Calu3 (cell line): ENCODE measurements at places on chromosomes 5 and 9. TPM values are rescaled to one million over a fixed set of nuclear protein-coding genes. Genes with fewer than 3 reads are reported as not detected.

LCN15 gene
- total RNA-seq, result not detected in 2 replicates

NMUR2 gene
- 93.2 and 178 TPM in 2 replicates for total RNA-seq

TAS2R1 gene
- total RNA-seq, result not detected in 2 replicates

EIF4E1B gene
- not detected in 2 replicates for total RNA-seq

ENG gene
- 0.32 TPM in 1 of 2 replicates, not detected in the other for total RNA-seq

C5orf58 gene
- not detected in 2 replicates for total RNA-seq

RELL2 gene
- 12.5 and 12.6 TPM in 2 replicates for total RNA-seq

IQGAP2 gene
- 13.4 and 25.0 TPM in 2 replicates for total RNA-seq

PPIP5K2 gene
- 51.7 and 67.2 TPM in 2 replicates for total RNA-seq

STOM gene
- total RNA-seq, result 25.2 and 25.5 TPM in 2 replicates

IL13 gene
- not detected in 2 replicates for total RNA-seq

CDKN2B gene
- 30.4 and 35.2 TPM in 2 replicates for total RNA-seq

DNA sequence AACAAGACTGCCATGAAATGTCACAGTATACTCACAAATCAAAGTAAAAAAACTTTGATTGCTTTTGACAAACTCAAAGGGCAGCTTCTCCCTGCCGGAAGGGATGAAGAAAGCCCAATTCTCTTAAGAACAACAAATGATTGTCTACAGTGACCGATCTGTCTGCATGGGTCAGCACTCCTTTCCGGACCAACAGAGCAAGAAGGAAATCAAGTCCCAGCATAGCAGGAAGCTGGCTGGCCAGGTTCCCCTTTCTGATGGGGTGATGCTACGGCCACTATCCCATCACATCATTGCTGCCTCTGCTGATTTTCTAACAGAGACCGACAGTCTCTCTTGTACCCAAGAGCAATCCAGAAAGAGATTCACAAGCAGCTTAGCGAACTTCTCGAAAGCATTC lies 692 bp downstream of the C1QTNF3 start:
- no peaks in the 10 kb centered on the region for H3K4me1 ChIP-seq
- no peak overlapping the region for H3K4me3 ChIP-seq
- no peaks in the 10 kb centered on the region for H3K36me3 ChIP-seq
- H3K27me3 ChIP-seq, result no peaks in the 10 kb centered on the region
- no peak overlapping the region for H3K27ac ChIP-seq
- no peak for DNase-seq

- no peaks in the 10 kb centered on the region for H3K27me3 ChIP-seq
- H3K4me1 ChIP-seq, result no peaks in the 10 kb centered on the region
- H3K36me3 ChIP-seq, result no peaks in the 10 kb centered on the region
- no peak overlapping the region for H3K4me3 ChIP-seq
- no peak for DNase-seq
Measured at GRCh38 chr5:10573487-10574145, 9.7 kb downstream of the ANKRD33B start.

GRCh38 chr5:149757197-149757947 lies 27.3 kb downstream of the PPARGC1B start:
- no peaks in the 10 kb centered on the region for H3K27me3 ChIP-seq
- H3K36me3 ChIP-seq, result no peaks in the 10 kb centered on the region
- peaks cover 22% of the 10 kb centered on the region for H3K4me1 ChIP-seq
- DNase-seq, result no peak
- no peak overlapping the region for H3K27ac ChIP-seq
- H3K4me3 ChIP-seq, result no peak overlapping the region

DNA sequence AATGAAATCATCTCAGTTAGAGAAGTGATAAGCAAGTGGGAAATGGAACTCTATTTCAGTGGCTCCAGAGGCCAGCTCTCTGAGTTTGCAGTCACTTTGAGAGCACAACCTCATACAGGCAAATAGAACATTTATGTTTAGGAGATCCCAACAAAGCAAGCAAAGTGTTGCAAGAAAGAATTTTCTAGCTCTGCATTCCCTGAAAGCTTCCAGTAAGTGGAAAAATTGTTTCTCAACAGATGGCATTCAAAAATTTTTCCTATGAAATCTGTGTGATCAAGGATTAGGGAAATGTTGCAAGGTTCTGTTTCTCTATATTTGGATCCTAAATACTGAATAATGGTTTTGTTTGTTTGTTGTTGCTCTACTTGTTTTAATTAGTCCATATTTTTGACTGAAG lies 764.2 kb upstream of the ZNF608 start:
- DNase-seq, result no peak
- no peak overlapping the region for H3K27ac ChIP-seq
- H3K4me3 ChIP-seq, result no peak overlapping the region
- H3K27me3 ChIP-seq, result no peaks in the 10 kb centered on the region

DNA sequence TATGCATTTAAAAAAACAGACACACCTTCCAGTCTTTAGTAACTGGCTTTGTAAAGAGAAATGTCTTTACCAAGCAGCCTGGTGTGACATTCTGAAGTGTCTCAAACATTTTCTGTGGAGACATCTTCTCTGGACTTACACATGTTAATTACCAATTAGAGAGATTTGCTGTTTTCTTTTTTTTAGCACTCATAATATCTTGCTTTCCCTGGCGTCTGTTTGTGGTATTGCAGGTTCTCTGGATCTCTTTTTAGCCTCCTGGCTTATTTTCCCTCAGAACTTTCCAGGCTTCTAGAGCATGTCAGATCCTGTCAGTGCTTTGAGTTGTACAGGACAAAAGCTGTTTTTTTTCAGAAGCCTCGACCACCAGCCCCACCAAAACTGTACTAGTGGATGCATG lies 92.5 kb downstream of the MSX2 start:
- DNase-seq, result peak; percentile 16
- peaks cover 16% of the 10 kb centered on the region for H3K27me3 ChIP-seq
- H3K36me3 ChIP-seq, result no peaks in the 10 kb centered on the region

DNA sequence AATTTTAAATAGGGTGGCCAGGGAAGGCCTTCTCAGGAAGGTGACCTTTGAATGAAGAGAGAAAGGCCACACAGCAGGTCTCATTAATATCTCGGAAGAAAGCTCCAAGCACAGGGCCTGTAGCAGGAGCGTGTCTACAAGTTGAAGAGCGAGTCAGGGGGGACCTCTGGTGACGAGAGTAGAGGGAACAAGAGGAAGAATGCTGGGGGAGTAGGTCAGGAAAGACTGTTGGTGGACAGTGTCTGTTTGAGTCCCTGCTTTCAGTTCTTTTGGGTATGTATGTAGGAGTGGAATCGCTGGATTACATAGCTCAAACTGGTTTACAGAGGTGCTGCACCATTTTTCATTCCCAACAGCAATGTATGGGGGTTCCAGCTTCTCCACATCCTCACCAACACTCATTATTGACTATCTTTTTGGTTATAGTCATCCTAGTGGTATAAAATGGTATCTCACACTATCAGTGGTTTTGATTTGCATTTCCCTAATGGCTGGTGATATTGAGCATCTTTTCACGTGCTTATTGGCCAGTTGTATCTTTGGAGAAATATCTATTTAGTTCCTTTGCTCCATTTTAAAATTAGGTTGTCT lies 55.8 kb downstream of the NUP214 start:
- no peak for DNase-seq
- no peaks in the 10 kb centered on the region for H3K27me3 ChIP-seq
- no peaks in the 10 kb centered on the region for H3K4me1 ChIP-seq
- no peak overlapping the region for H3K27ac ChIP-seq
- H3K4me3 ChIP-seq, result no peak overlapping the region
- peaks cover 13% of the 10 kb centered on the region for H3K36me3 ChIP-seq

- peak overlapping the region; percentile 31 for H3K27ac ChIP-seq
- peaks cover 12% of the 10 kb centered on the region for H3K4me1 ChIP-seq
- no peak overlapping the region for H3K4me3 ChIP-seq
Measured at GRCh38 chr9:16119261-16120230, 566.7 kb downstream of the CCDC171 start.

DNA sequence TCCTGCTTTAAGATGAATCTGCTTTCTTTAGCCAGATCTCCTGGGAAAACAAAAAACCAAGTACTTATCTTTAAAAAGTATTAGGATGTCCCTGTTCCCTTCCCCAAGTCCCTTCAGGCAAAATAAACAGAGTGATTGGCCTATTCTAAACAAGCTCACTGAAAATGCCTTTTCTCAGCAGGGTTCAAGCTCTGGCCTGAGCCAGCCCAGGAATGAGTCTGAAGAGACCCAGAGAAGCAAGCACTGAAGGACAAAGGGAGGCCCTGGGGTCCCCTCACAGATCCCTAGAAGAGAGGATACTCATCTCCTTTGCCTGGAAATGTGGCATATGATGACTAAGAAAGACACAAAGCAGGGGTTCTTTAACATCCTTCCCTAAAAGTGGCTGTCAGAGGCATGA lies 66.8 kb upstream of the MAP1B start:
- H3K27me3 ChIP-seq, result no peaks in the 10 kb centered on the region
- no peak overlapping the region for H3K27ac ChIP-seq
- peaks cover 12% of the 10 kb centered on the region for H3K4me1 ChIP-seq
- H3K4me3 ChIP-seq, result no peak overlapping the region

GRCh38 chr9:135165003-135165711 lies 77.7 kb downstream of the OLFM1 start:
- no peaks in the 10 kb centered on the region for H3K4me1 ChIP-seq
- peaks cover 50% of the 10 kb centered on the region for H3K27me3 ChIP-seq
- no peak overlapping the region for H3K4me3 ChIP-seq

GRCh38 chr5:5132693-5133295 lies 7.3 kb upstream of the ADAMTS16 start:
- H3K27ac ChIP-seq, result no peak overlapping the region
- no peak for DNase-seq
- H3K4me3 ChIP-seq, result no peak overlapping the region

DNA sequence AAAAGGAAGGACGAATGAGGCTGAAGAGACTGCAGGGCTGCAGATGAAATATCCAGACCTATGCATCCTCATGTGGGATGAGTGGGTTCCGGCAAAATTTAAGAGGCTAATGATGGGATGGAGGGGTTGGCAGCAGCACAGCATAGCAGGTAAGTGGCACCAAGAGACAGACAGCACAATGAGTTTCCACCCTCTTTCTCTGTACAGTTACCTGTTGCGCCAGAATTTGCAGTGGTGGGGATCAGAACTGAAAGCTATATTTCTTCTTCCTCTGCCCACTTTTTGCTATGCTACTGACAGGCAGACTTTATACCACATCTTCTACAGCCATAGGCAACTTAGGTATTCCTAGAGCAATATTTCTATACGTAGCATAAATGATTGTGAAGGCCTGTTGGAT lies 227.0 kb downstream of the EPB41L4A start:
- H3K27ac ChIP-seq, result no peak overlapping the region
- no peak for DNase-seq
- H3K4me1 ChIP-seq, result no peaks in the 10 kb centered on the region
- H3K36me3 ChIP-seq, result no peaks in the 10 kb centered on the region
- H3K27me3 ChIP-seq, result no peaks in the 10 kb centered on the region

DNA sequence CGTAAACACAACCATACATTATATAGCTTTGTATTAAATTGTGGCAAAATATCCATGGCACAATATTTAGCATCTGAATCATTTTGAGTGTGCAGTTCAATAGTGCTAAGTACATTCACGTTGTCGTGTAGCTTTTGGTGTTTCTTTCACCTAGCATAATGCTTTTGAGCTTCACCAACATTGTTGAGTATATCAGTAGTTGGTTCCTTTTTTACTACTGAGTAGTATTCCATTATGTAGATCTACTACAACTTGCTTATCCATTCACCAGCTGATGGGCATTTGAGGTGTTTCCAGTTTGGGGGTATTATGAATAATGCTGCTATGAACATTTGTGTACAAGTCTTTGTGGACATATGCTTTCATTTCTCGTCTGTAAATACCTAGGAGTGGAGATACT lies 27.3 kb upstream of the CTNNAL1 start:
- DNase-seq, result no peak
- no peak overlapping the region for H3K27ac ChIP-seq
- H3K4me1 ChIP-seq, result peaks cover 44% of the 10 kb centered on the region
- no peak overlapping the region for H3K4me3 ChIP-seq

DNA sequence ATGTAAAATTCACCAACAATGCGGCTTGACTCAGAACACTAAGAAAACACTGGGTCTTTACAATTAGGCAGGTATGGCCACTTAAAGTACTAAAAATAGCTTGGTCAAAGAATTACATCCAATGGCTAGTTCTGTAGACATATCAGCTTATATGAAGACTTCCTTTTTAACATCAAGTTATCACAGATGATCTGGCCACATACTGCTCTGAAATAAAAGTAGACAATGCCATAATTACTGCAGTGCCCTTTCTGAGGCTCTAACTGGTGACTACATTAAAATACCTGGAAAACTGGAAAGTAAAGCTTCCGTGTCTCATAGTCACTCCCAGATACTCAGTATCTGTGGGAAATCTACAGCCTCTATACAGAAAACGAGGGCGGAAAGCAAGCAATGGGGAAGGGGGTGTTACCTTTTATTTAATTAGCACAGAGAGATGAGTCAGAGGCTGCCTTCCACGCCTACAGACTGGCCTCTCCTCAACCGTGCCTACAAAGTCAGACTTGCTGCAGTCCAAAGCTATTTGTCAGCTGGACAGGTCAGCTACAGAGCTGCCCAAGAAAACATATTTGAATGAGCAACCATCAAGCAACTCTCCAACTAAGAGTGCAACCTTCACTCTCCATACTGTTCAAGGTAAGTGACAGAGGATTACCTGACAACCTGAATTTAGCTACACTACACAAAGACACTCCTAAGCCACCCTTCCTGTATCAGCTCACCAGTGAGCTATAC lies 8.7 kb downstream of the SERINC5 start:
- no peaks in the 10 kb centered on the region for H3K27me3 ChIP-seq
- H3K27ac ChIP-seq, result peak overlapping the region; percentile 80
- peaks cover 51% of the 10 kb centered on the region for H3K4me1 ChIP-seq
- peak; percentile 79 for DNase-seq
- peak overlapping the region; percentile 52 for H3K4me3 ChIP-seq

GRCh38 chr5:4575608-4576007 lies 564.5 kb upstream of the ADAMTS16 start:
- no peak for DNase-seq
- no peaks in the 10 kb centered on the region for H3K36me3 ChIP-seq
- H3K27me3 ChIP-seq, result no peaks in the 10 kb centered on the region
- no peak overlapping the region for H3K27ac ChIP-seq

GRCh38 chr9:13395156-13395555 lies 115.7 kb upstream of the MPDZ start:
- H3K36me3 ChIP-seq, result no peaks in the 10 kb centered on the region
- H3K4me1 ChIP-seq, result no peaks in the 10 kb centered on the region
- no peaks in the 10 kb centered on the region for H3K27me3 ChIP-seq
- H3K27ac ChIP-seq, result no peak overlapping the region

- H3K27me3 ChIP-seq, result no peaks in the 10 kb centered on the region
- H3K4me1 ChIP-seq, result peaks cover 41% of the 10 kb centered on the region
- peak overlapping the region; percentile 87 for H3K27ac ChIP-seq
- peaks cover 63% of the 10 kb centered on the region for H3K36me3 ChIP-seq
- peak overlapping the region; percentile 87 for H3K4me3 ChIP-seq
- no peak for DNase-seq
Measured at GRCh38 chr5:179733772-179734126, 1.1 kb downstream of the MAML1 start.
